GM12891 (cell line): ENCODE measurements at places on chromosomes 1 and 21.

DNA sequence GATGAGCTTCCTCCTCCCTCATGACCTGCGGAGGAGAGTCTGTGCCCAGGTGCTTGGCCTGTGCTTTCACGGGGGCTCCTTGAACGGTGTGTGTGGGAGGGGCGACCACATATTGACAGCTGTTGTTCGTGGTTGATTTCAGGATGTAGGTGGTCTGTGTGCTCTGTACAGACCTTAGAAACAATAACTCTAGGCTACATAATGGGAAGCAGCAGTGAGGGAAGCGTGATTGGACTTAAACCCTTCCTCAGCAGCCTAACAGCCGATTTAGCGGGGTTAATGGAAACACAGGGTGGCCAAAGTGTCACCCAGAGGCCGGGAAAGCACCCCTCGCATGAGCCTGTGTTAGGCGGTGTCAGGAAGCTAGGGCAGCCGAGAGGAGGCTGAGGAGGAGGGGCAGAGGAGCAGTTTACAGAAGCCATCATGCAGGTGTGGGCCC is 56.0 kb downstream of the TBCE start:
- peak; percentile 29 for DNase-seq

DNA sequence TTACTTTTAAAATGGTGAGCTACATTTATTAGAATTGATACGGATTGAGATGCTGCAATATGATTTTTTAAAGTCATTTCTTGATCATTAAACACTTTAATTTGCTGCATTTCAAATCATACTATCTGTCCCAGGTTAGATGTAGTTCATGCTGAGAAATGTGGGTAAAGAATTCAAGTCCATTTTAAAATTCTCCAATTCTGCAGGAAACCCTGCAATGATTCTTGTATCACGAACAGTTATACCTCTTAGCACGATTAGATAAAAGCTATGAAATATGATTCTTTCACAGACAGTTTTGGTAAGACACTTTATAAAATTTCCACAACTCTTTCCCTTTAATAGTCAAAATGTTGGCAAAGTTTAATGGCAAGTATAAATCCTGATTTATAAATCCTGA is 693.4 kb downstream of the ADGRL2 start:
- no peak for DNase-seq

DNA sequence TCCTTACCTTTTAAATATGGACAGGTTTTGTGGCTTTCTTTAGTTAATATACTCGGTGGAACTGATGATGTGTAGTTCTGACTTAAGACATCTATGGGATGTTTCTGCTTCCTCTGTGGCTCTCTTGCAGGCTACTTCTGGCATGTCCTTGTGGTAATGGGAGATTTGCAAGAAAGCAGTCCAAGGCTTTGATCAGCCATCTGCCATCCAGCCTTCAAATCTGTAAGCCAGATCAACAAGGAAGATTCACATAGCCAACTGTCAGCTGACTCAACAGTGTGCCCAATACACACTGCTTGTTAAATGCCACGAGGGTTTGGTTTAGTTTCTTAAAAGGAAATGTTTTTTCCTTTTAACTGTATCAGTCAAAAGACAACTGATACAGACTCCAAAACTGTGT is 722.2 kb upstream of the CHRM3 start:
- DNase-seq, result no peak

GRCh38 chr1:21922090-21923013 is 14.8 kb downstream of the HSPG2 start:
- no peak for DNase-seq

DNA sequence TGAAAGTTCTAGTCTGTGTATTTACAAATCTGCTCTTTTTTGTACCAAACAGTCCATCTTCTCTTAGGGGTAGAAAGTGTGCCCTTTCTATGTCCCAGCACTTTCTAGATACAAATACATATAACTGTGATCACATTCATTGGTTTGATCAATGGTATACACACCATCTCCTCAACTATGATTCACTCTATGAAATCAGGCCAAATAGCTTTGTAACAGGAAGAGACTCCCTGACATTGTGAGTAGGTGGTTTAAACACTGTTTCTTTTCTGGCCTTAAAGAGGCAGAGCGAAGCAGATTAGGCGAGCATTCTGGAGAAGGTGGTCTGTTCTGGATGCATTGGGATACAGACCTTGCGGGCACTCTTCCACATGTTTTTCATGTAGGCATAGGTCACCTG is 39.3 kb upstream of the EXOSC10 start:
- no peak for DNase-seq

DNA sequence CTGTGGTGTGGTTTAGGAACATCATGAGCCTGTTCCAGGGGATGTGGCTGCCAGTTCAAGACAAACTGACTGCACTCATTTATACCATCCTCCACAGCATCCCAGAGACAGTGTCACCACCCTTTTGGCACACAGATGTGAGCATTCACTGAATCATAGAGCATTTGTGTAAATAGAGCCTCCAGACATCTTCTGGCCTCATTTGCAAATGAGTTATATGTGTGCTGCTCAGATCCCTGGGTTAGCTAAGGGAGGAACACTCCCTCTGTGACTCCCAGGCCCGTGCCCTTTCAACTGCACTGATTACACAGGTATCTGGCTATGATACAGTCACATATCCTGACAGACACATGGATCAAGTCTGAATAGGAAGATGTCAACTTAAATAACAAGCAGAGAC is 351.5 kb upstream of the PLD5 start:
- DNase-seq, result no peak

DNA sequence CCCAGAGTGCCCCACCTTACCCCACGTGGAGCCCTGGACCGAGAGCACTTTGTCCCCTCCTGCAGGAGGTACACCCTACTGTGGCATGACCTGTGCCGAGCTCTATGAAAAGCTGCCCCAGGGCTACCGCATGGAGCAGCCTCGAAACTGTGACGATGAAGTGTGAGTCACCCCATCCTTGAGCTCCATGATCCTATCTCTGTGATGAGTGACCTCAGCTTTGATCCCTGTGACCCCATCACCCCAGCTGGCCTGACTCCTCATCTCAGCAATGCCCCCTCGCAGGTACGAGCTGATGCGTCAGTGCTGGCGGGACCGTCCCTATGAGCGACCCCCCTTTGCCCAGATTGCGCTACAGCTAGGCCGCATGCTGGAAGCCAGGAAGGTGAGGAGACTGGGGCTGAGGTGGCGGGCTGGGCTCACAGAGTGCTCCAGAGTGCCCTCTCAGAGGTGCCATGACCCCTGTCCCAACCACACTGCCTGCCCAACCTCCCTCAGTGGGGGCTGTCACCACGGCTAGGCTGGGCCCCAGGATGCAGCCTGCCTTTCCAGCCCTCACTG is 16.2 kb upstream of the MPL start:
- DNase-seq, result no peak

DNA sequence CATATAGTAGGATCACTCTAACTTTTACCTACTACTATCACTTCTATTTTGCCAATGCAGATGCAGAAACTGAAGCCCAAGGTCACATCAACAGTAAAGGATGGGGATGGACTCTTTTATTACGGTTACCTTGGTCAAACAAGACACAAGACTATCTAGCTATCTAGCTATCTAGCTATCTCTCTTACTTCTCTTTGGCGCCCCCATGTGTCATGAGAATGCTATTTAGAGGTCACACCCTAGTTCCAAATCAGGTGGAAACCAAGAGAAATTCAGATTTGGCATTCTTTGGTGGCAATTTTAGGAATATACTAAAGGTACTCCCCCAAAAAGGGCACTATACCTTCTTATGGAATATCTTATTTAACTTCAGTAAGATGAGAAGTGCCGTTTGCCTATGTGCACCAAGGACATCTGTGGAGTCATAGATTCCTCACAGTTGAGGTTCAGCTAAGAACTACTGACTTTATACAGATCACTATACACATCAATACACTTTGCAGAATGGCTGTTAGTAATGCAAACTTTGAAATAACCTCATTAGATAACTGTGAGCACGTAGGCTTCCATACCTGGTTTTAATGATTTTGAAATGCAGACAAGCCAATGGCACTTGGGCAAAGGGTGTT is 6.7 kb downstream of the ZNF648 start:
- no peak for DNase-seq

DNA sequence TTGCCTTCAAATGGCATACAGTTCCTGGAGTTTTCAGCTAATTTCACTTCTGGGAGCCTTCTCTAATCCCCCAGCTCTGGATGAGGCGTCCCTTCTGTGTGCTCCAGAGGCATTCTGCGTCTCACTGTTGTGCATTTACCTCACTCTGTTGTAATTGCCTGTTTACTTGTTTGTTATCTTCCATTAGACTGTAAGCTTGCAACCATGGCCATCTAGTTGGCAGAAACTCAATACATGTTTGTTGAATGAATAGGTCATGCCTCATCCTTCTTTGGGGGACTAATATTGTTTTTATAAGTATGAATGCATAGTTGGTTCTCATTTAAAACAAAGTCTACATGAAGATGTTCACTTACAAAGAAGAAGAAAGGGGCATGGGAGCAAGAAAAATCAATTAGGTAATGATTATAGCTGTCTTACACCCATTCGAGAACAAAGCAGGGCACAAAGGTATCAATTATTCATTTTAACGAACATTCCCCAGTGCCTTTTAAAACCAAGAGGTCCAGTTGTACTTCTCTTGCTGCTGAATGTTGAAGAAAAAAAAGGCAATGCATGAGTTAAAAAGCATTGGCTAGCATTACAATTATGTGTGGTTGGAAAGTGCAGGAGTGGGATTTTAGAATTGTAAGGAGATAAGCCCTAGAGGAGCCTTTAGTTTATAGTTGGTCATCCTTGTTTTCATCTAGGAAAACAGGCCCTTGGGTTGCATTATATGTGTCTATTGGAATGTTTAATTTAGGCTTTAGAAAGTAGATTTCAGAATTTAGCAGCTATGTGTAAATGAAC is 6.0 kb downstream of the RGL1 start:
- DNase-seq, result no peak

- no peak for DNase-seq
Measured at GRCh38 chr1:24771574-24771973, 26.3 kb downstream of the CLIC4 start.

GRCh38 chr1:192698731-192699130 is 62.8 kb downstream of the RGS13 start:
- no peak for DNase-seq

DNA sequence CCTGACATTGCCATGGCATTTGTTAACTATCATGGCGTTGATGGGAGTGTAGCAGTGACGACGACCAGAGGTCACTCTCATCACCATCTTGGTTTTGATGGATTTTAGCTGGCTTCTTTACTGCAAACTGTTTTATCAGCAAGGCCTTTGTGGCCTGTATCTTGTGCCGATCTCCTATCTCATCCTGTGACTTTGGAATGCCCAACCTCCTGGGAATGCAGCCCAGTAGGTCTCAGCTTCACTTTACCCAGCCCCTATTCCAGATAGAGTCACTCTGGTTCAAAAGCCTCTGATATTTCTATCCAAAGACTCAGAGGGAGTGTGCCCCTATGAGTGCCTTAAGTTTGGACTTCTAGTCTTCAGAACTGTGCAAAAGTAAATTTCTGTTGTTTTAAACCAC is 130.1 kb downstream of the ADAMTS1 start:
- no peak for DNase-seq

DNA sequence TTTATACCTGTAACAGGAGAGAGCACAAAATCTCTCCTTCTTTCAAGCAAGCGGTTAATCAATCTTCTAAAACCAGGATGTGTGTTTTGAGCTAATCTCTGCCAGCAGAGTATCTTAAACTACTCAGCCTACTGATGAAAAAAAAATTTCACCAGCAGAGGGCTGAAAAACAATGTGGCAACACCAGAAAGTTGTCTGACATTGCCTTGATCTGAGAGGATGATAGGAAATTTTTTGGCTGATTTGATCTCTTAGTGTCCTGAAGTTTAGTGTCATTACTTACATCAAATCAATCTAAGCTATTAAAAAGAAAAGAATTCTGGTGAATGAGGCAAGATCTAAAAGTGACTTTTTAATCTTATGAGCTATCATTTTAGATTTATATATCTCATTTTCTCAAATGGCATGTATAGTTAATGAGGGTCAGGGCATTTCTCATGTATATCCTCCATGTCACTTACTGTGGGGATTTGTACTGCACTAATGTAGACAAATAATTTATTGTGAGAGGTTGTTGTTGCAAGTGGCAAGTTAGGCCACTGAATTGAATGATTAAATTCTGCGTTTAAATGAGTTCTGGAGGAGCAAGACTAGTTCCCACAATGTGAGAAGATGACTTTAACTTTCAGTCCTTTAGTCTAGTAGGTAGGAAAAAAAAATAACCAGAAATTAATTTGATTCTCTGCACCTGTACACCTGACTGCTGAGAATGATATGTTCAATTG is 10.9 kb downstream of the ADAMTS1 start:
- DNase-seq, result no peak

DNA sequence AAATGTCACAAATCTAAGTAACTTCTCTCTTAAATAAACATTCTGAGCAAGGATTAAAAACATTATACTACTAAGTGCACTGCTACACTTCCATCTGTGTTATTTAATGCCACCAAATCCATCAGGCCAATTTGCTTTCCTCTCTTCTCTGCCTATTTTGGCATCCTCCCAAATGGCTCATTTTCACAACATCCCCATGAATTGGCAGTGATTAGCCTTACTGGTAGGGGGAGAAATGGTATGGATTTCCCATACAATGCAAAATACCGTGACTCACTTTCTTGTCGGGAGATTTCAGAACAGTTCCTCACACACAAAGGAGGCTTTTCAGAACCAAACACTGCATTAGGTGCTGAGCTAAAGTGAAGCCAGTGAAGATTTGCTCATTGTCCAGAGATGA is 195.7 kb downstream of the MIS18A start:
- no peak for DNase-seq

- DNase-seq, result no peak
Measured at GRCh38 chr1:157087030-157087429, 12.6 kb downstream of the ETV3L start.

DNA sequence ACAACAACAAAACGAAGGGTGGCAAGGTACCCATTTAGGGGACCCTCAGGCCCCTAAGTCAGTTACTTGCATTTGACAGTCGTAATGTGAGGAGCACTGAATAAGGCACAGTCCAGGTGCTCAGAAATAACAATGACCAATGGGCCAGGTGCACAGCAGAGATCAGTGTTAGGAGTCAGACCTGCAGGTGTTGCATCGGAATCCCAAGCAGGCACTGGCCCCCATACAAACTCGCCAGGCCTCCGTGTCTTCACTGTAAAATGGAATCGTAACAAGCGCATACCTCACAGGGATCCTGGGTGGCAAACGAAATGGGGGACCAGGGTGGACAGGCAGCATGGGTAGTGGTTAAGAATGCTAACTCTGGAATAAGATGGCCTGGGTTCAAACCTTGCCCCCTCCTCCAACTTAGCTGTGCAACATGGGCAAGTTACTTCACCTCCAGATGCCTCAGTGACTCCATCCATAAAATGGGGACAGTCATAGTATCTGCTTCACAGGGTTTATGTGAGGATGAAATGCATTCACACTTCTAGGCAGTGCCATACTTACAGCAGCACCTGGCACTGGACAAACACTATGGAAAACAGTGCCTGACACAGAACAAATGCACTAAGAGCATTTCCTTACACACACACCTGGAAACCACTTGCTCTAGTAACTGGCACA is 20.2 kb downstream of the RCAN1 start:
- no peak for DNase-seq

DNA sequence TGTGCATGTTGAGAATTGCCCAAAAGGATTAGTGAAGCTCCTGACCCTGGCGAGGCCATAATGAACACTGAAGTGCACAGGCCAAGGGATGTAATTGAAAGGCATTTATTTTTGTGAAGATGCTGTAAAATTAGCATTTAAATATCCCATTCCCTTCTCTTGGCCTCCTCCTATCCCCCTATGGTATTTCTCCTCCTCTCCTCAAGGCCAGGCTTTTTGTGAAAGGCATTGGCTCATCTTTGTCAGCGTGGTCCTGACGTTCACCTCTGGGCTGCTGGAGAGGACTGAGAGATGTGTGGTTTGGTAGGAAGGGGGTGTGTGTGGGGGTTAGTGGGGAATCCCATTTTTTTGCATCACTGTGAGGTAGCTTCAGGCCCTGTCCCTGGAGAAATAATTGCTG is 81.5 kb upstream of the CD1D start:
- no peak for DNase-seq
